ENCODE measurements at places on chromosomes 16 and 17.

DNA sequence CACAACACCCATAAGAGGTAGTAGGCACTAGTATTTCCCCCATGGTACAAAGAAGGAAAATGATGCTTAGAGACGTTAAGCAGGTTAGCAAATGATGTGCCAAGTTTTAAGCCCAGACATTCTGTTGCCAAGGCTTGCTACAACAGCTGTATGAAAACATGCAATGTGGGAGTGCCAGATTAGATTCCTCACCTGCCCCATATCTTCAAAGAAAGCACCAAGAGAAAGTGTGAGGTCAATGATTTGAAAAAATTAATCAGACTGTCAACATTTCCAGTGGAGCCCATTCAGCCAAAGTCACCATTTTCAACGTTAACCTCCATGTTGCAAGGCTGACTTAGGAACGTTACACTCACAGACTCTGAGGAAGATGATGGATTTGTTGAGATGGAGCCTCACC lies 61.5 kb downstream of the PCTP start:
- DNase-seq: no peak

- DNase-seq: no peak
These were observed 180.1 kb downstream of the PARN start for GRCh38 chr16:14449790-14450480.

DNA sequence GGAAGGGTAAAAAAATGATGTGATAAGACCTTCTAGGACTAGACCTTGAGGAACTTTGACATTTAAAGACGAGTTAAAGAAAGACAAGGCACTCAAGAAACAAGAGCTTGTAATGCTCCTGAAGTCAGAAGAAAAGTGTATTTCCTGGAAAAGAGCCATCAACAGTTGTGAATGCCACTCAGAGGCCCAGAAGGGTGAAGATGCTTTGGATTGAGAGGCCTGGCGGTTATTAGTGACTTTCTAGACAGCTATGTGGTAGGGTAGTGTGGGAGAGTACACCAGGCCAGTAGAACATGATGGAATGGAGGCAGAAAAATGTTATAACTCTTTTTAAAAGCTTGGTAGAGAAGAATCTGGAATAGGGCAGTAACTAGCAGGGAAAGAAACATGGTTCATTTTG lies 34.1 kb upstream of the ANKFN1 start:
- no peak for DNase-seq

DNA sequence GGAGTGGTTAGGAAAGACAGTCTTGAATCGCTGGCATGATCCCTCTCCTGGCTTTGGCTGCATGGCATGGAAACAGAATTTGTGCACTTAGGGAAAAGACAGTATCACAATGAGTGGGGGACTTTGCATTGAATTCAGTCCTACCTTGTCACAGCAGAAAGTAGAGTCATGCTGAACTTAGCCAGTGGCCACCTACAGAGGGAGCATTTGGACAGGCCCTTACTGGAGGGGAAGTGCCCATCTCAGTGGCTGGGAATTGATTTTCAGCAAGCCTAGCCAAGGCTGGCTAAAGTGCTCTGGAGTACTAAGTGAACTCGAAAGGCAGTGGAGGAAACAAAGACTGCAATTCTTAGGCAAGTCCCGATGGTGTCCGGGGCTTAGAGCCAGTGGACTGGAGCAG lies 364.3 kb upstream of the TOM1L1 start:
- no peak for DNase-seq

All from NCI-H345 (cell line).